Right hindlimb (tissue), 1 donor: ENCODE measurements at places on chromosomes 6 and 20.

DNA sequence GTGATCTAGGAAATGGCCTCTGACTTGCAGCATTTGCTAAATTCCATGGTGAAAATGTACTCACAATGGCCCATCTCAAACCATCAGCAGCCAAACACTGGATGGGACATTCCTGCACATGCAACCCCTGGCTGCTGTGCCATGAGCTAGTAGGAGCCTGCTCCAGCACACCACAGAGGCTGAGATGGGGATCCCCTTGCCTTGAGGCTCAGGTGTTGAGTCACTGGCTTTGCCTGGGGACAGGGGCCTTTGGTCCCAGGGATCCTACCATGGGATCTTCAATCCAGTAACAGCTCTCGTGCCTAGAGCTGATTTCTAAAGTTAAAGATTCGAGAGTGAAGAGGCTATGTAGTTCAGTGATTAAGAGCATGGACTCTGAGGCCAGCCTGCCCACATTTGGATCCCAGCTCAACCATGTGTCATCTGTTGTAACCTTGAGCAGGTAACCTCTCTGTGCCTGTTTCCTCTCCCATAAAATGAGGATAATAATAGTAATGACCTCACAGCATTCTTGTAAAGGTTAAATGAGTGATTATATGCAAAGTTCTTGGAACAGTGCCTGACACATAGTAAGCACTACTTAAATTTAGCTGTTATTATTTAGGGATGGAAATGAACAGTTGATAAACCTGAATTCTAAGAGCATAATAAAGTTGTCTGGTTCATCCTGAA lies 16.4 kb downstream of the FOXQ1 start:
- DNase-seq = no peak

DNA sequence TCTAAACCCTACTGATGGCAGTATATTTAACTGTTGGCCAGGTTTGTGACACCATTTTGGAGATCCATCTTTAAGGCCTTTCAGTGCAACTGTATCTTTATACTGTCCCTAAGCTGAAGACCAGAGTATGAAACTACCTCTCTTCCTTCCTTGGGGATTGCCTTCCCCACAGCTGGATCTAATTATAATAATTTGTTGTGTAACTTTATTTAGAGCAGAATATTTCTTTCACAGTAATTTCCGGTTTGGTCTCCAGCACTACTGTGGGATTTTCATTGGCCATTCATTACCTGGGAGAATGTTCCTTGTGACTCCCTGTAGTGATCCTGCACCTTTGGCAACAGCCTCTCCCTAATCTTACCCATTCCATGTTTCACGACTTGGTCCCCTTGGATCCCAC lies 75.2 kb downstream of the AKAP7 start:
- no peak for DNase-seq

- no peak for DNase-seq
These were observed 18.8 kb upstream of the RALGAPA2 start for GRCh38 chr20:20731000-20731944.

GRCh38 chr6:139402876-139403386 lies 28.5 kb upstream of the CITED2 start:
- no peak for DNase-seq

- peak; percentile 21 for DNase-seq
These were observed 594 bp downstream of the ARFGEF3 start for GRCh38 chr6:138162111-138162954.

DNA sequence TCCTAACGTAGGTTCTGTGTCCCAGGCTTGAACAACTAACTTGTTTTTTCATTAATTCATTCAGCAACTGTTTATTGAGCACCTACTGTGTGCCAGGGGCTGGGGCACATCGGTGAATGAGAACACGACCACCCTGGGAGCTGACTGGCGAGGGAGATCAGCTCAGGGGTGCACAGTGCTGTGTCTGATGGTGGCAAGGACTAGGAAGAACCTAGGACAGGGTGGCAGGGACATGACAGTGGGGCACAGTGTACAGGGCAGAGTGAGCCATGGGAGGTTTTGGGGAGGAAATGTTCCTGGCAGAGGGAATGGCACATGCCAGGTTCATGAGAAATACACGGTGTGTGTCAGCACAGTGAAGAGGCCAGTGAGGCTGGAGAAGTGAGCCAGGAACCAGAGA lies 76.7 kb downstream of the BMP7 start:
- DNase-seq = no peak

- no peak for DNase-seq
These were observed 777.8 kb downstream of the TBC1D32 start for GRCh38 chr6:120556491-120556890.

- DNase-seq = no peak
These were observed 291.5 kb upstream of the EYS start for GRCh38 chr6:65998544-65998943.

DNA sequence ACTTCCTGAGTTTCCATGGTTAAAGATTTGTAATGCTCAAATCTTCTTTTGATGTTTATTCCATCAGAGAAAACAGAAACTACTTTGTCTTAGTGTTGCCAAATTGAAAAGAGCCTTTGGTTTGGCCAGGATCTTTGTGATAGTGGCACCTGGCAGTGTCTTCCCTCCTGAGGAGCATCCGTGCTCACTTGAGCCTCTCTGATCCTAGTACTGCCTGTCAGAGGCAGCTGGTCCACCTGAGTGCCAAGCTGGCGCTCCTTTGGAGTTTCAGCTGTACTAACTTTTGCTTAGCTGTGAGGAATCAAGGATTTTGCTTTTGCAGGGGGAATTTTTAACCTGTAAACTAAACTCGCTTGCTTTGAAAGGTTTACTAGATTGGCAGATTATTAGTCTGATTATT lies 61.4 kb downstream of the SCAND1 start:
- DNase-seq = no peak

GRCh38 chr6:141492521-141493284 lies 640.0 kb upstream of the GJE1 start:
- no peak for DNase-seq

GRCh38 chr20:20052074-20052970 lies at the start of the genes CFAP61 and CRNKL1:
TSS of gene CFAP61 (plus strand) at chr20:20052532. CDS start at chr20:20056654, 4,122 bp downstream.
TSS of gene CRNKL1 (minus strand) at chr20:20052466. CDS start at chr20:20052342, 124 bp downstream.
- DNase-seq = peak; percentile 96

- DNase-seq = no peak
These were observed 83.1 kb upstream of the MAP7 start for GRCh38 chr6:136633355-136633754.

- DNase-seq = no peak
These were observed 41.3 kb upstream of the CEP162 start for GRCh38 chr6:84268781-84269180.

DNA sequence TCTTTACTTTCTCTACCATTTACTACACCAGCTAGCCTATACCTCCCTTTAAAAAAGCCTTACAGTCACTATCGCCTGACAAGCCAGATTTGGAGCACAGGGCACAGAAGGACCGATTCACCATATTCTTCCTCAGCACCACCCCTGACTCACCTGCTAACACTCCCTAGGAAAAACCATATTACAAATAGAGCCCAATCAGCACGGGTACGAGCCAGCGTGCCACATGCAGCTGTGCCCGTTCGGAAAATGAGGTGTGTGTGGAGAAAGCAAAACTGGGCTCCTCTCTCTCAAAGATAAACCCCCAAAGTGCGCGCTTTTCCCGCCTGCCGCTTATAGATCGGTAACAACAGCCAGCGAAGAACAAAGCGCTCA lies 1.2 kb downstream of the SYNCRIP start:
- no peak for DNase-seq

- DNase-seq = no peak
These were observed 22.2 kb downstream of the EPB41L2 start for GRCh38 chr6:131040866-131041265.

DNA sequence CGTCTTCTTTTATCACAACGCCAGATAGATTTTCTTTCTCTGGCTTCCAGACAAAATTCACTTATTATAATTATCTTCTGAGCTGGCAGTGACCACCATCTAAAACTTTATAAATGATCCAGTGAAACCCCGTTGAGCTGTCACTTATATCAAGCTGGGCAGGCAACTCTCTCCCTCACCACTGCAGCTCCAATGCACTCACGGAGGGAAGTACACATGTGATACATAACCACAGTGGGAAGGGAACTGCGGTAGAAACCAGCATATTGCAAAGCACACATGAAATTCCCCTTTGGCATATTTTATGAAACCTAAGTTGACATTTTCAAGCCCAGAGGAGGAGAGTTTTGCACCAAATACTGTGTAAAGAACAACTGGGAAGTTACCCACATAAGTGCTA lies 536.9 kb downstream of the HACE1 start:
- no peak for DNase-seq

- DNase-seq = no peak
These were observed 65.8 kb downstream of the E2F3 start for GRCh38 chr6:20467437-20467836.

- DNase-seq = no peak
These were observed 166.5 kb upstream of the SNX9 start for GRCh38 chr6:157656437-157656997.

DNA sequence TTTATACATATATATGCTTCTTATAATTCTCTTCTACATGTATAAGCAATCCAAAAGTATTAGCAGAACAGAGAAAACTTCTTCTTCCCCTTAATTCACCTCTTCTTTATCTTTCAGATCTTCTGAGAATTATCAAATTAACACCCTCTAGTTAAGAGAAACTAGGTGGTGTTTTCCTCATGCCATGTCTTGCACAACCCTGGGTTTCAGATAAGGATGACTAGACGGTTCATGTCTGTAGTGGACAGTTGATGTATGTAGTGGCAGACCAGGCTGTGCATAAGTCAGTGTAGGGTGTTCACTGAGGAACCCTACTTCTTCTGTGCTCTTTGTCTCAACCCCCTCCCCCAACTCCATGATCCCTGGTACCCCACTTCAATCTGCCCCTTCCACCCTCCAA lies 187.3 kb downstream of the SAMD5 start:
- no peak for DNase-seq

- no peak for DNase-seq
These were observed 50.5 kb downstream of the SCAND1 start for GRCh38 chr20:35903843-35904242.

- DNase-seq = no peak
These were observed 26.1 kb downstream of the SRPK1 start for GRCh38 chr6:35894776-35895175.

DNA sequence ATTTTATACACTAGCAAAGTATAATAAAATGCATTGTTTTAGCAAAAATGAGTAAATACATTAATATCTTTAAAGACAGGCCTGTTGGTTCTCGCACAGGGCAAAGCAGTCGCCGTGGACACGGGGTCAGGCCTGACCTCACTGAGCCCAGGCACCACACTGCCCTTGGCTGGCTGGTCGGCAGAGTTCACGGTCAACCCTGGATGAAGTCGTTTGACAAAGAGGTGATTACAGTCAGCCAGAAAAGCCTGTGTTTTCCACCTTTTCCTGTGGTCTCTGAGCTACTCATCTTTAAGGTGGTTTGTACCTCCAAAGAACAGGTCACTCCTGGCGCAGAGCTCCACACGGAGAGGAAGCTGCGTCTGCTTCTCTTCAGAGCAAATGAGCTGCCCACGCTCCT lies 191.5 kb downstream of the DLL1 start:
- DNase-seq = no peak

- peak; percentile 84 for DNase-seq
These were observed 60.8 kb downstream of the PRPH2 start for GRCh38 chr6:42661540-42662153.

DNA sequence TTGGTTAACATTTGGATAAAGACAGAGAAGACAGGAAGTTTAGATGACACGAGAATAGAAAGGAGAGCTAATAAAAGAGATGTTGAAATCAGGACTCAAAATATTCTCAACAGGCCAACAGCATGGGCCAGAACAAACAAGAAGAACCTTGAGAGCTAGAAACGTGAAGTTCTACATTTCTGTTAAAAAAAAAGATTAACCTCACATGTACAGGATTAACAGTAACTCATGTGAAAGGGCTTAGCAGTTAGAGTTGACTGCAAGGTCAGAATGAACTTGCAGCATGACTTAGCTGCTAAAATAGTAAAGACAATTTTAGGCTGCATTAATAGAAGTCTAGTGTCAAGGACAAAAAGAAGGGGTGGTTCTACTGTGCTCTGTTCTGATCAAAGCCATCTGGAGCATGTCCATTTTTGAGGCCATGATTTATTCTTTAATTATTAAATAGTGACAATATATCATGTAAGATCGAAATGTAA lies 331.1 kb upstream of the HSF2 start:
- DNase-seq = no peak

- DNase-seq = no peak
These were observed 94.2 kb upstream of the SRSF6 start for GRCh38 chr20:43363506-43363905.

GRCh38 chr6:138512609-138513008 lies 13.3 kb upstream of the NHSL1 start:
- DNase-seq = no peak

DNA sequence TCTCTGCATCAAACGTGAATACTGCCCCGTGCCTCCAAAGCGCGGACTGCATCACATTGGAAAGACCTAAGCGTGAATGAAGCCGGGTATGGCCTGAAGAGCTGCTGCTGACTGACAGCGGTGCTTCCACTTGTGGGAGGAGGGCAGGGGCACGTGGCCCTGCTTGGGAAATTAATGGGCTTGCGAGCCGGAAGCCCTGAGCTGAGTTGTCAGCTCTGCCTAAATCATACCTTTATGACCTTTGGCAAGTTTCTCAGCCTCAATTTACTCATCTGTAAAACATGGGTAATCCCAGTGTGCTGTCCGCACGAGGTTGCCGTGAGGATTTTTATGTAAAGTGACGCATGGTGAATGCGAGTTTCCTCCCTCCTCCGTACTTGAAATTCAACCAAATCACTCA lies 67.0 kb upstream of the FOXQ1 start:
- DNase-seq = no peak

DNA sequence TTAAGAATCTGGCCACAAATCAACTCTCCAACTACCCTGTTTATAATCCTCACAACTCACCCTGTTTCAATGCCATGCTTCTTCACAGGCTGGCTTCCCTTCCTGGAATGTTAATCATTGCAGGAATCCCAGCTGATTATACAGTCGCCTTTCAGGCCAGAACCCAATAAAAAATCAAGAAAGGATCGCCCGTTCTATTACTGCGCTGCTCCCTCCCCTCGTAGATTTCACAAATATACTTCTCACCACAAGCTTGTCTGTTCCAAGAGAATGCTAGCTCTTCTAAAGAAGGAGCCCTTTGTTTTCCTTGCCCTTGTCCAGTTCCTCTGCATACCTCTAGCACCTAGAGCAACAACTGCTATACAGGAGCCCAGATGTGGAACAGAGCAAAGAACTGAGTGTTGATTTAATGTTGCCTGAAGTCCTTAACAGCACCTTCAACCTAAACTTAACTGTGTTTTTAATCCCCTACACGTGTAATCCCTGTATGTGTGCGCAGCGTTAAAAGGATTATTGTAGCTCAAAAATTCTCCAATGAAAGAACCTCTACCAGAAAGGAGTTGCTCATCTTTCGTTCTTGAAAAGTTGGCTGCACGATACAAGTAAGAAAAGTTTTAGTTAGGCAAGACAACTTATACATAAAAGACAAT lies 988 bp downstream of the ECHDC1 start:
- peak; percentile 23 for DNase-seq

GRCh38 chr6:47016261-47016660 lies 25.9 kb downstream of the ADGRF1 start:
- DNase-seq = no peak

DNA sequence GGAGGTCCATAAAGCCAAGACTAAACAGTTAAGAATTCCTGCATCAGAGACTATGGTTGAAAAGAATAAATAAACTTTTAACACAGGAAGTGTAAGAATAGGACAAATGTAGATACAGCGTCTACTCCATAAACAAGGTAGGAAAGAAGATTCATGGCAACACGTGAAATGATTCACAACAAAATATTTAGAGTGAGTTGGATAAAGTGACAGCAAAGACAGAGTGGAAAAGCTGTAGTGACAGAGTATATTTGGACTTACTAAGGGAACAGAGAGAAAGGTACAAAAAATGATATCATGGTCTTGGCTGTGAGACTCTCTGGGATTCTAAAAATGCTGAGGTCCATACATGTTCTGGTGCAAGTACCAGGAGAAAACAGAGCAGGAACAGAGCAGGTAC lies 21.9 kb upstream of the KIAA0408 start:
- no peak for DNase-seq
